ENCODE measurements at places on chromosomes 2 and 18. TPM values are rescaled to one million over a fixed set of nuclear protein-coding genes. Genes with fewer than 3 reads are reported as not detected.

MROH2A gene
- 0.32 TPM for total RNA-seq

NFU1 gene
- 52.8 TPM for total RNA-seq

TDRD15 gene
- not detected for total RNA-seq

HMSD gene
- 0.26 TPM for total RNA-seq

GRP gene
- not detected for total RNA-seq

GNAL gene
- total RNA-seq: 7.8 TPM

PRPF40A gene
- 78.4 TPM for total RNA-seq

FHOD3 gene
- 2.5 TPM for total RNA-seq

KCNIP3 gene
- total RNA-seq: 0.89 TPM

CDH20 gene
- total RNA-seq: not detected

SPOPL gene
- 10.4 TPM for total RNA-seq

STPG4 gene
- not detected for total RNA-seq

MDH1B gene
- 1.7 TPM for total RNA-seq

GALNT3 gene
- total RNA-seq: not detected

DCC gene
- not detected for total RNA-seq

All from A549 treated with DMSO at 1 μM for 4 hours (cell line).